CD4-positive, alpha-beta T cell (primary cell): ENCODE measurements at places on chromosomes 16 and 17. TPM values are rescaled to one million over a fixed set of nuclear protein-coding genes. Genes with fewer than 3 reads are reported as not detected.
A peak's percentile ranks its signal among the peaks of the same experiment; 100 is the strongest.

- DNase-seq = no peak
Observed at GRCh38 chr16:73287859-73288405, 240.0 kb upstream of the ZFHX3 start.

DNA sequence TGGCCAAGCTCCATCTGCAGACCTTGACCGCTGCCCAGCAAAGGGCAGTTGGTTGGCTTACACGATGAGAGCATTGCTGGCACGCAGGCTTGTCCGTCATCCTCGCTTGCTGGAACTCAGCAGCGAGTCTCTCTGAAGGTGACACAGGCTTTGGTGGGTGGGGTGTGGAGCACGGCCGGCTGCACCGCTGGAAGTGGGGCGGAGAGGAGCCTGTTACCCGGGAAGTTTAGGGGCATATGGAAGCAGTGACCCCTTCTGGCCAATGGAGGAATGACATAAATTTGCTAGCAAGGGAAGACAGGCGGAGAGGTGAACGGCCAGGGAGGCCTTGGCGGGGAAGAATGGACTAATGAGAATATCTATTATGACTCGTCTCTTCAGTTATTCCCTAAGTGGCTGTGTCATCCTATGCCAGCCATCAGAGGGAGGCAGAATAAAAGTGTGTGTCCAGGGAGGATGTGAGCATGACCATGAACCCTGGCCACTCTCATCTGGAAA is 65.9 kb upstream of the SDK2 start:
- peak; percentile 38 for DNase-seq

GRCh38 chr17:75472119-75472518 is 15.7 kb downstream of the TMEM94 start:
- DNase-seq = no peak

DNA sequence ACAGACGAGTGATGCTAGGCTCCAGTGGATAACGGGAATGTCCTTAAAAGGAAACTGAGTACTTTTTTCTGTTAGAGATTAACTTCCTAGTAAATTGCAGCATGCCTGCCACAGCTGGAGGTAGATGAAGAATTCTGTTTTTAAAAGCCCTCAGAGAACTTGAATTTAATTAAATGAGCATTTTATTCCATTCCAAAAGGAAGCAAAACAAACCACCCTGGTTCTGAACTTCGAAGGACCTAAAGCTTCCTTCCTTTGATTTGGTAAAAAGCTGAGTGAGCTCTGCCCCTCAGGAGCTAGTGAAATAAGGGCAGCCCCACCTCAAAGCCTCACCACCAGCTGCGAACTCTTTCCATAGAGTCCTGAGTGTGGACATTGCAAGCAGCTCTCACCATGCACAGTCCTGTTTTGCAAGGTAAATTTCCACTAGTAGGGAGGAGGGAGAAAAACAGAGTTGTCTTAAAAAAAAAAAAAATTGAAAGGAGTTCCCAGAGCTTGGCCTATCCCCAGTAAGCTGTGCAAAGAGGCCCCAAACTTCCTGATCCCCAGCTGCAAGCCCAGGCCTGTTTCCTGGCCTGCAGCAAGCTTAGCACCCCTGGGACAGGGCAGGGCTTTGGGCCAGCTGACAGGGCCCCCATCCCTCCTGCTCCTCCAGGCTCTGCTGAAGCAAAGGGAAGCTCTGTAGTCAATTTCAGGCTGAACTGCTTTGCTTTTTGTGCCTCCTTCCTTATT is 11.2 kb downstream of the CHD9NB start:
- no peak for DNase-seq

- no peak for DNase-seq
Observed at GRCh38 chr17:17835415-17836249, 1.2 kb downstream of the SREBF1 start.

- DNase-seq = no peak
Observed at GRCh38 chr17:50130559-50131305, 772 bp upstream of the SAMD14 start.

DNA sequence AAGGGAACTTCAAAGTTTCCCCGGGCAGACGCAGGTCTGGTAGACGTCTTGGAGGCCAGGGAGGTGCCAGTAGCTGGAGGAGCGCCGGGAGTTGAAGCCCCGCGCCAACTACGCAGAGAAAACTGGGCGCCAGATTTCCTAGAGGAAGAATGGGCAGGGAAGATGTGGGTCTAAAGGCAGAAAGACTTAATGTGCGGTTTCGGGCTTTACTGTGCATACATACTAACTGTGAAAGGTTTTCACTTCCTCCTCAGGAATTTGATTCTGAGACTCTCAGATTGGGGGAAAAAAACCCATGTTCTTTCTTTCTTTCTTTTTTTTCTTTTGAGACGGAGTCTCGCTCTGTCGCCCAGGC is 331 bp upstream of the ZNF287 start:
- DNase-seq = no peak

DNA sequence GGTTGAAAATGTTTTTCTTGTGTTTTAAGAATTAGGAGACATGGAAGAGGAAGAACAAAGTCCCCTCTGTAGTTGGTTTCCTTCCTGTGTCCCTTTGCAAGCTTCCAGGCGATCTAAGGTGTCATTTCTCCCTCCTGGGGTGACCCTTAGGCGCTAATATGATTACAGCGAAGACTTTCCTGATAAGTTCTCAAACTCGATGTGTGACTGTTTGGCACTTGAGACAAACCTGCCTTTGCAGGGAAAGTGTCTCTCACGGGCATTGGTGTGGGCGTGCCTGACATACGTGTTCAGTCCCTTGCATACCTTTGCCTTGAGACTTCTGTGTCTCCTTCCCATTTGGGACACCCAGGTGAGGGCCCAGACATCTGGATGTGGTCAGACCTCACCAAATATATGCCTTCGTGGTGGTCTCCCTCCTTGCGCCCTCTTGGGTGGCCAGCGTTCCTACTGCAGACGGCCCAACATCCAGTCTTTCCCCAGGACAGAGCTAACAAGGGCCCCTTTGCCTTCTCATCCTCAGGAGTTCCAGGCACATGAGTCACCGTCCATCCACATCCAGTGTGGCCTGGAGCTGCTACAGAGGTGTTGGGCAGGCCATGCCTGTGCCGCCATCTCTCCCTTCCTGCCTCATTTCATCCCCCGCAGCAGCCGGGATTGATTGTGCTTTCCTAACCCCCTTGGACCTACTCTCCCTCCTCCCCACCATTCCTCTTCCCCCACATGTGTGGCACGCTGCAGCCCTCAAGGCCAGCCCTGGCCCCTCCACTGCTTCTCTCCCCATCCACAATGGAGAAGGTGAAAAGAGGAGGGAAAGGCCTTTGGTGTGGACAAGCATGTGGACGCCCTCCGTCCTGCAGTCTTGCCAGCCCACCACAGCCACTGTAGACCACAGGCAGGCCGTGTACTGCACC is 3.1 kb upstream of the JPT2 start:
- no peak for DNase-seq

DNA sequence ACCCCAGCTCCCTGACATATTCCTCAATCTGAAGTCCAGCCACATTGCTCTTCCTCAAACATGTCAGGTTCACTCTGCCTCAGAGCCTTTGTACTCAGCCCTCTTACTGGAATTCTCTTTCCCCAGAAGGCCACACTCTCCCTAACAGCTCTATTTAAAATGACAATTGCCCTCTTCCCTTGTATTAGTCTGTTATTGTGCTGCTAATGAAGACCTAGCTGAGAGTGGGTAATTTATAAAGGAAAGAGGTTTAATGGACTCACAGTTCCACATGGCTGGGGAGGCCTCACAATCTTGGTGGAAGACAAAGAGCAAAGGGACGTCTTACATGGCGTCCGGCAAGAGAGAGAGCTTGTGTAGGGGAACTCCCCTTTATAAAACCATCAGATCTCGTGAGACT is 46.0 kb downstream of the HS3ST2 start:
- DNase-seq = no peak

- peak; percentile 71 for DNase-seq
Observed at GRCh38 chr16:31177136-31177535, 2.8 kb upstream of the FUS start.

GRCh38 chr17:72512649-72513556 is 392.1 kb downstream of the SOX9 start:
- no peak for DNase-seq

GRCh38 chr17:45332989-45333701 is 16.3 kb upstream of the MAP3K14 start:
- no peak for DNase-seq

DNA sequence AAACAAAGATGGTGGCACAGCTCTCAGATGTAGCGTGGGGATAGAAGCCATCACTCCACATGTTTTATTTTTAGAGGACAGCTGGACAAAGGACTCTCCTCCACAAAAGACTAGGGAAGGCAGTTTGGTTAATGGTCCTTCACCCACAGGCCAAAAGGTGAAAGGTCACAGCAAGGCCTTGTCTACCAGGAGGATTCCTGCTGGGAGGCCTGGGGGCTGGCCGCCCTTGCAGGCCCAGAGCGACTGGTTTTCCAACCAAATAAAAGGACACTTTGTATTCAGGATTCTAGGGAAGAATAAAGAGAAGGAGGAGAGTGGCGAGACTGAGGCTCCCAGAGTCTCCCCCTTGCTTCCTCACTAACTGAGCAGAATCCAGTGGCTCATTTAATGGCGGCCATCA is 94.3 kb downstream of the AXIN2 start:
- no peak for DNase-seq

DNA sequence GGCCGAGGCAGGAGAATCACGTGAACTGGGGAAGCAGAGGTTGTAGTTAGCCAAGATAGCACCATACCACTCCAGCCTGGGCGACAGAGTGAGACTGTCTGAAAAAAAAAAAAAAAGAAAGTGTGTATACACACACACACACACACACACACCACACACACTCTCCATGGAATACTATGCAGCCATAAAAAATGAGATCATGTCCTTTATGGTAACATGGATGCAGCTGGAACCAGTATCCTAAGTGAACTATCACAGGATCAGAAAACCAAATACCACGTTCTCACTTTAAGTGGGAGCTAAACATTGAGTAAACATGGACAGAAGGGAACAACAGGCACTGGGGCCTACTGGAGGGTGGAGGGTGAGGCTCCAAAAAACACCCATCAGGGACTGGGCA is 16.7 kb downstream of the NDUFAB1 start:
- no peak for DNase-seq

- no peak for DNase-seq
Observed at GRCh38 chr17:67121316-67121891, 77.0 kb downstream of the CACNG1 start.

DNA sequence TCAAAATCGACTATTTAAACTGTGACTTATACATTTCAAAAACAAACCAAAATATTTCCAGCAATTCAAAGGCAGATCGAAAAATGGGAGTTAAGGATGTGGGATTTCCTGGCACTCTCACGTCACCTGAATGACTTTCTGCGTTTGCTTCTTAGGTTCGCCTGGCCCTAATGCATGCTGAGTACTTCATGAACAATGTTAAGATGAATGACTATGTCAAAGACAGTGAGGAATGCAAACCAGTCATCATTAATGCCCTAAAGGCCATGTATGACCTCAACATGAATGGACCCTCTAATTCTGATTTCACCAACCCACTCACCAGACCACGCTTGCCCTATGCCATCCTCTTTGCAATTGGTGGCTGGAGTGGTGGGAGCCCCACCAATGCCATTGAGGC is 7.3 kb downstream of the KLHL10 start:
- no peak for DNase-seq

DNA sequence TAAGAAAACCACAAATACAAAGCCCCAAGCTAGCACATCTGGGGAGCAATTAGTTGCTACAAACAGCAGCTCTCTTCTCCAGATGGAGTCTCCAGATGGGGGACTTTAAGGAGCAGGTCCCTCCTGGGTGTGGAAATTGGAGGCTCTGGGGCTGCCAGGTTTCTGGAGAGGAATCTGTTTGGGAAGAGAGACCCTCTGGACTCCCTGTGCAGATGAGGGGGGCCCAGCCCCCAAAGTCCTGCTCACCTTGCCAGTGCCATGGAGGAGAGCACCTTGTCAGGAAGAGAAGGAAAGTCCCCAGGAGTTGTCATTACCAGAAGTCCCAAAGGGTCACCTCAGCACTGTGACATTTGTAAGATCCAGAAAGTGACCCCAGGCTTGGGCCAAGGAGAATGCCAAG is 14.8 kb downstream of the TEKT5 start:
- no peak for DNase-seq

DNA sequence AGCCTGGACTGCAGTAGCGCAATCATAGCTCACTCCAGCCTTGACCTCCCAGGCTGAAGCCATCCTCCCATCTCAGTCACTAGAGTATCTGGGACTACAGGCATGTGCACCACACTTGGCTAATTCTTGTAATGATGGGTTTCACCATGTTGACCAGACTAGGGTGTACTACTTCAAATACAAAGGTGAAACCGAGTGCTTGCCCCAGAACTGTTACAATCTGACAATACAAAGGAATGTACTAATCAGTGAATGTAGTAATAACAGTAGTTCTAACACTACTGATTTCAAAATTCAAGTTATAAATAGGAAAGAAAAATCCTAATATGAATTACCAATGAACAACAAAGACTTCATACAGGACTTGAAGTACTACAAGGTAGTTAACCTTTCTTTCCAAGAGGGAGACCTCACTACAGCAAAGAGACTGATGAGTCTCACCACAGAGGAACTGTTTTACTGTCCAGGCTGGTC is 24.4 kb downstream of the CRK start:
- no peak for DNase-seq

GRCh38 chr16:66516808-66517585 is 32.9 kb downstream of the TK2 start:
- DNase-seq = peak; percentile 92

DNA sequence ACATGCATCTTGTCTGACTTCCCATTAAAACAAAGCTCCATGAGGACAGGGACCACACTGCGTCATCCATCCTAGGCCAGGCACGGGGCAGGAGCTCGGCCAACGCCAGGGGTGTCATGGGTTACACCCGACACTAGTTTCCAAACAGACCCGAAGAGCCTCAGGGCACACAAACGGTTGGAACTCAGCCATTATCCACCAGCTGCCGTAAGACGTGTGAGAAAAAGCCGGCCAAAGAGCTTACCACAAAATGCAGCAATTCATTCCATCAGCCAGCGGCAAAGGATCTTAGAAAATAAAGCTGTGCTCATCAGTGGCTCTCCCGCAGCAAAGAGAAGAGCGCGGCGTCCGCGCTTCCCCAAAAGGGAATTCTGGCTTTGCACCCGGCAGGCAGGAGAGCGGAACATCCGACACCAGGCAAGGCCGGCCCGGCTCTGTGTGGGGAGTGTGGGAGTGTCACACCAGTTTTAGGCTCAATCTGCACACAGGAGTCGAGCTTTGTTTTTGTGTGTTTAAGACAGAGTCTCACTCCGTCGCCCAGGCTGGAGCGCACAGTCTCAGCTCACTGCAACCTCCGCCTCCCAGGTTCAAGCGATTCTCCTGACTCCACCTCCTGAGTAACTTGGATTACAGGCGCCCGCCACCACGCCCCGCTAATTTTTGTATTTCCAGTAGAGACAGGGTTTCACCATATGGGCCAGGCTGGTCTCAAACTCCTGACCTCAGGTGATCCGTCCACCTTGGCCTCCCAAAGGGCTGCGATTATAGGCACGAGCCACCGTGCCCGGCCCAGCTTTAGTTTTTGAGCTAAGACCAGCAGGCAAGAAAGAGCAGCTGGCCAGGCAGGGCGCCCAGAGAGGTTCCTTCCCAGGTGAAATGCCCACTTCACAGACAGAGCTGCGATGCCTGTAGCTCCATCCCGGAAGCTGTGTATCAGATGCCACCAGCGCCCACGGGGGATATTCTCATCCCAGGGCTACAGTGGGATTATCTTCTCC is 1.5 kb downstream of the SLC38A8 start:
- DNase-seq = no peak

Gene PYY
- not detected for total RNA-seq

Gene KCNJ12
- not detected for total RNA-seq

Gene CTRL
- 18.3 TPM for total RNA-seq

Gene DNAAF1
- not detected for total RNA-seq

Gene SNX20
- 26.6 TPM for total RNA-seq

Gene CORO1A
- 416 TPM for total RNA-seq

Gene ZNF423
- not detected for total RNA-seq

Gene CCL1
- total RNA-seq = not detected

Gene TEKT5
- not detected for total RNA-seq

Gene DPEP3
- total RNA-seq = 0.63 TPM

Gene IGFALS
- total RNA-seq = 0.67 TPM
